ENCODE measurements at places on chromosomes 12 and 14.

GRCh38 chr12:57864442-57865083, 18.0 kb upstream of the CTDSP2 start:
- no peak for DNase-seq

DNA sequence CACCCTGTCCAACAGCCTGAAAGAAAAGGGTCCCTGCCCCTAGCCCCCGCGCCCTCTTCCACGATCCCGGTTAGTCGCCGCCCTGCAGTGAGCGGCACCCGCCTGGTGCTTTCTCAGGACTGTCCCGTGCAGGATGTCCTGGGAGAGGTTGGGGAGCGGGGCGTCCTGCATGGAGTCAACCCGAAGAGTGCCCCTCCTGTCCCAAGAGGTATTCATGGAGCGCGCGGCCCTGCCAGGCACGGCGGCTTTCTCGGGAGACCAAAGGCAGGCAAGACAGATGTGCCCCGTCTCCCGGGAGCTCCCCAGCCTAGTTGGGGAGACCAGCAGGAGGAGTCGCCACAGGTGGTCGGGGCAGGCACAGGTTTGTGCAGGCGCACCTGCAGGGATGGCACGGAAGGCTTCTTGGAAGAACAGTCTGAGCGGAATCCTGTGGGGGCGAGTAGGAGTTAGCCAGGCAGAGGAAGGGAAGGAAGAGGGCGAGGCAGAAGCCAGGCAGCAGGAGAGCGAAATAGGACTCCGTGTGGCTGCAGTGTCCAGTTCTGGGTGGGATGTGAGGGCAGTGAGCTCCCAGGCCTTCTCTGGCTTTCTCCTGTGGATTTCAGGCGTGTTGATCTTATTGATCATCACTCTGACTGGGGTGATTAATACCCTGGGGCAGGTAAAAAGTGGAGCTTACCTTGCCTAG, 723 bp downstream of the SIVA1 start:
- no peak for DNase-seq

- no peak for DNase-seq
These were observed 1172.3 kb downstream of the LRFN5 start for GRCh38 chr14:42778984-42779383.

- no peak for DNase-seq
These were observed 27.0 kb downstream of the RIN3 start for GRCh38 chr14:92540472-92541048.

DNA sequence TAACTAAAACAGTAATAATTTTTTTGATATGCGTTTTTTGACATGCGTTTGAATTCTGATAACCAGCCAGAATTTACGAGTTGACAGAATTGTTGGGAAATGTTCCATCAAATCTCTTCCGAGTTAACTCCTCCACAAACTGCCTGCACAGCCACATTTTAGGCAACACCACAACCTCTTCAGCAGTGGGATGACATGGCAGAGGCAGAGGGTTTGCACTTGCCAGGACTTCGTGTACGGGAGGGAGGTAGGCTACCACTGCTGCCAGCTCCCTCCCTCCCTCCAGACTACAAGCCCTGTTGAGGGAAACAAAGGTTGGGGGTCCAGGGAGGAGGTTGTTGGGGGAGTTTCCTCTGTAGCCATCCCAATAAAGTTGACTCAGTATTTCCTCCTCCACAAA, 14.5 kb upstream of the ACTR6 start:
- no peak for DNase-seq

DNA sequence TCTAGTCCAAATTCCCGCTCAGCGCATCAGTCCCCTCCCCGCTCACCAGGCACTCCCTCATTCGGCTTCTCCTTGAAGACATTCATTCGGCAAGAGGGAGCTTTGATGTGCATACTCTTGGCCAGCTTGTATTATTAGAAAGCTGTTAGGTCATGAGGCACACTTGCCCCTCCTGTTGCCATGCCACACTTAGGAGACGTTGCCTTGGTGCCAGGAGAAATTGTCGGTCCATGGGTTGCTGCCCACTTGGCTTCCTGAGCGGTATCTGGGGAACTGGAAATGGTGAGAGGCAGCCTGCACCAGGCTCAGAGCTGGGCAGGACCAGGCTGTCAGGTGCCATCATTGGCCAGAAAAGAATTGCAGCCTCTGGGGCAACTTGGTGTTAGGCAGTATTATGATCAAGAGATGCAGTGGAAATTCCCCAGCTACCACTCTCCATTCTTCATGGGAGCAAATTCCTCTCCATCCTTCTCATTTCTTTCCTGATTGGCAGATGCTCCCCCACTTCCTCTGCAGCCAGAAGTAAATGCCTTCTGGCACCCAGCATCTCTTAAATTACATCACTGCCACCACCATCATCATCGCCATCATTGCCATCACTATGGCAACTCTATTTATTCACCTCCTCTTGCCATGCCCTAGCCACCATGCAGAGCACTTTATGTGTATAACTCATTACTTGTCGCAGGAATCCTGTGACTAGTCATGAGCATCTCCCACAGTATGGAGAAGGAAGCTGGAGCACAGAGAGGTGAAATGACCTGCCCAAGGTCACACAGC, 12.4 kb downstream of the CABP1 start:
- no peak for DNase-seq
